Brain microvascular endothelial cell (primary cell): ENCODE measurements at places on chromosomes 4 and X.

GRCh38 chr4:173514641-173515217 is 15.3 kb downstream of the HAND2 start:
- no peak for DNase-seq

GRCh38 chrX:84182516-84182915 is 5.5 kb downstream of the RPS6KA6 start:
- DNase-seq, result no peak

DNA sequence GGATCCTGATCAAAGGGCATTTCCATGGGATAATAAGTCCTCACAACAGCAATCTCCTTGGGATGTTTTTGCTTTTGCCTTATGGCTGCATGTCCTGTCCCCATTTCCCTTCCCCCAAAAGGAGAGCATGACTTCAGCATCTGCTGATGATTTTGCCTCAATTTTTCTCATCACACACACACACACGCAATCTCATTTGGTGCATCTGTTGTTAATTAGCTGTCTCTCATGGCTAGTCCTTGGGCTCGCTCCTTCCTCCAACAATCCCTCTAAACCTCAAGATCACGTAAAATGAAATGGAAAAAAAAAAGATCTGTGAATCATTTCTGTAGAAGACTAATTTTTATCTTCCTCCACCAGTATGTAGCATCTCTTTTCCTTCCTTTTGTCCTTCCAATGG is 153.6 kb downstream of the RBMX2 start:
- DNase-seq, result no peak

DNA sequence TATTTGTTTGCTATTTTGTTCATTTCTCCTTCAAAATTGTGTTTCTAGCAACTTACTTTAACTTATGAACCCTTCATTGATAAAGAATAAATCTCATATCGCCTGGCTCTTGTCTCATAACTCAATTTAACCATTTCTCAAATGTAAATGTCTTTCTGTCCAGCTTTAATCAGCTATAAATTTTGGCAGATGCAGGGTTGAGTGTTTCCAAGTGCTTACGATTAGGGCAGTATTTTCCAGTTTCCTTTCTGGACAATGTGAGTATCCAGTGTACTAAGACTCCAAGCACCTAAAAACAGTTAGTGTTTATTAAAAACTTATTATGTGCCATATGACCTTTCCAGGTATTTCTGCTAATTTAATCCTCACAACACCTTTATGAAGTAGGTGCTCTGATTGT is 218.6 kb upstream of the GK2 start:
- no peak for DNase-seq

GRCh38 chr4:26035921-26036320 is 121.9 kb downstream of the SMIM20 start:
- DNase-seq, result no peak

DNA sequence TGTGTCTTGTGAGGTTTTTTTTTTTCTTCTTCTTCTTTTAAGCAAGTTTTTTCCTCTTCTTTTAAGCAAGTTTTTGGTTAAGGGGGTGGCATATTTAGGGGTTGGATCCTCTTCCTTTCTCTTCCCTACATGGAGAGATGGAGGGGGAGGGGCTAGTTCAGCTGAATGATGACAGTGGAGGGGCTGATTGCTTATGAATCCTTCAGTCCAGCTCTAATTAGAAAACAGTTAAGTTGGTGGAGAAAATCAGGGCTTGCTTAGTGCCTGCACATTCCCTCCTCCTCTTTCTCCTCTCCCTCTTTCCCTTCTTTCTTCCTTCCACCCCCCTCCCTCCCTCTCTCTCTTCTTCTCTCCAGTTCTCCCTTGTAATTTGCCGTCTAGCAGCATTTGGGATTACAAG is 4.4 kb upstream of the HAND2 start:
- DNase-seq, result no peak

DNA sequence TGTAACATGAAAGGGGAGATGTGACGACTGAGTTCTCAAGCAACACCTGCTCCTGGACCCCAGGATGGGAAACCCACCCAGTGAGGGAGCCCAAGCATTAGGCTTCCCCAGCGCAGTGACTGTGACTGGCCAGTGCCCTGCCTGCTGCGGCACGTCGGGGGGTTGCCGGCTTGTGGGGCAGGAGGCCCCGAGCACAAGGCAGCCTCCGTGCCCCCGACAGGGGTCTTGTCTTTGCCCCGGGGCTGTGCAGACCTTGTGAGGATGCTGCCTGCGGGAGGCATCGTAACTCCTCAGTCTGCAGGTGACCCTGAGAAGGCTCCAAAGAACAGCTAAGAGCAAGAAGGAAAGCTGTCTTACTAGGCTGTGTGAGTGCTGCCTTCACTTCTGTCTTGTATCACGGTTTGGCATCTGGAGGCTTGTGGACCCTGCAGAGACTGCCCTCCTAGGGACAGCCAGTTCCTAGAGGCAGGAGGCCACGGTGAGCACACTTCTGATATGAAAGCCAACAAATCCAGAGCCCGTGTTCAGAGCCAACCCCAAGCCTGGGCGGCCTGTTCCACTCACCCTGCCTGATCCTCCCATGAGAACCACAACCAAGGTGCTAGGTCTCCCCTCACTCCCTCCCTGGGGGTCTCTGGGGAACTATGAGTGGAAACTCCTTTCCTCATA is 47.7 kb downstream of the FGFRL1 start:
- no peak for DNase-seq

GRCh38 chrX:39613997-39614679 is 483.6 kb downstream of the BCOR start:
- no peak for DNase-seq

DNA sequence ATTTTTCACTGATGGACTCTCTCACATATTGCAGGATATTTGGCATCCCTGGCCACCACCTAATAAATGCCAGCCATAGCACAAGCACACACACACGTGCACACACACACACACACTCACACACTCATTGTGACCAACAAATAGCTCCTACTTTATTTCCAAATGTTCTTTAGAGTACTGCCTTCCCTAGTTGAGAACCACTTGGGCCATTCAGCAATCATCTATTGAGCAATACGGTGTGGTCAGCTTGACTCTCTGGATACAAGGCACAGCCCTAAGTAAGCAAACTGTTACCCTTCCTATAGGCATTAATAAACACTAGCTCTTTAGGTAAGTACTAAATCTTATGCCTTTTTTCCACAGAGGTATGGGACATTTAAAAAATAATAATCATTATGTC is 21.1 kb downstream of the CORIN start:
- DNase-seq, result no peak
